ENCODE measurements at places on chromosomes 7 and 10.

DNA sequence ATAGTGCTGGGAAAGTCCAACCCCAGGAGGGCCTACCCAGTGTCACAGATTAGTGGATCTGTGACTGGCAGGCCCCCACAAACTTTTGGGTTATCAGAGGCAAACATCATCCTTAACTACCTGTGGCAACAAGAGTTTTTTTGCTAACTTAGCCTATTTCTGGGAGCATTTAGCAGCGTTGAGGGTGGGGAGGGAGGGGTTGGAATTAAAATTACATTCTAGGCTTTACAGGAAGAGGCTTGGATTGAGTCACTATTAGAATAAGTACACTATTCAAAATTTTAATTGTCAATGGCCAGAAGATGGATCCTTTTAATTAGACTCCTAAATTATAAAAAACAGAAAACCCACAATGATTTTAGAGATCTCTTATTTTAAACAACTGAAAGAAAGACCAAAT, 267.9 kb upstream of the NPSR1 start:
- no peak for DNase-seq

DNA sequence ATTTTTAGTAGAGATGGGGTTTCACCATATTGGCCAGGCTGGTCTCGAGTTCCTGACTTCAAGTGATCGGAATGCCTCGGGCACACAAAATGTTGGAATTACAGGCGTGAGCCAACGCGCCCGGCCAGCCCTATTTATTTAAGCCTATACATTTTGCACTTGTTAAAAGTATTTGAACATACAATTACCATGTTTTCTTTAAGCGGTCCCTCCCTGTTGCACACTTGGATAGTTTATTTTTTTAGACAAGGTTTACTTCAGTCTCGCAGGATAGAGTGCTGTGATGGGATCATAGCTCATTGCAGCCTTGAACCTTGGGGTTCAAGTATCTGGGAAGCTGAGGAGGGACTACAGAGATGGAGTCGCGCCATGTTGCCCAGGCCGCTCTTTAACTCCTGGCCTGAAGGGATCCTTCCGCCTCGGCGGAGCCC, 35.7 kb upstream of the SRRM3 start:
- no peak for DNase-seq

DNA sequence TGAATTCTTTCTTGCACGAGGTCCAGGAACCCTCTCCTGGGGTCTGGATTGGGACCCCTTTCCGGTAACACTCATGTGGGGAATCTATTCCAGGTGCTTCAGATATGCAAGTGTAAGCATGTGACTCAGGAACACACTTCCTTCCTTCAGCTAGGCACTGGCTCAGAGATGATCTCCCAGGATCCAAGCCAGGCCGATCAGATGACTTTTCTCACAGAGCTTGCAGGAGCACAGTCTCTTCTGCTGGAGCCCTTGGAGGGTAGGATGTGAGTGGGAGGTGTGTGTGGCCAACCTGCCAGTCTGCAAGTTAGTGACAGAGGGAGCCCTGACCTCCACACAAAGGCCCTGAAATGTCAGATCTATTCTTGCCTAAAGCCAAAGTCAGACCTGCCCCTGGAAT, 108.3 kb downstream of the CPXM2 start:
- DNase-seq = no peak

DNA sequence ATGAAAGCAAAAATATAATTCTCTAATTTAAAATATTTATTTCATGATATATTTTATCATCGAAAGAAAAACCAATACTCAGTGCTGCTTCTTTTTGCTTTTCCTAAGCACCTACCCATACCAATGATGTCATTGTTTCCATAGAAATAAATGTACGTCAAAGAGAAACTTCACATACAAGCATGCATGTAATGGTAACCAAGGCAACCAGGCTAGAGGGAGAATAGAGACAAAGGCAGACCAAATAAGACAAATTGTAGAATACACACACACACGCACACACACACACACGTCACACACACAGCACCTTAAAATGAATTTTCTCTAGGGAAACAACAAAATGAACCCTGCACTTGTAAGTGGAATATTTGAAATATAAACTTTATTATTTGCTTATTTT, 75.5 kb downstream of the MACC1 start:
- DNase-seq = peak; percentile 12

GRCh38 chr10:103479135-103479534, at the start of gene CALHM3:
Gene CALHM3, minus strand, starts transcription at chr10:103479240. Its CDS starts 208 bp downstream, at chr10:103479032.
- DNase-seq = peak; percentile 22

DNA sequence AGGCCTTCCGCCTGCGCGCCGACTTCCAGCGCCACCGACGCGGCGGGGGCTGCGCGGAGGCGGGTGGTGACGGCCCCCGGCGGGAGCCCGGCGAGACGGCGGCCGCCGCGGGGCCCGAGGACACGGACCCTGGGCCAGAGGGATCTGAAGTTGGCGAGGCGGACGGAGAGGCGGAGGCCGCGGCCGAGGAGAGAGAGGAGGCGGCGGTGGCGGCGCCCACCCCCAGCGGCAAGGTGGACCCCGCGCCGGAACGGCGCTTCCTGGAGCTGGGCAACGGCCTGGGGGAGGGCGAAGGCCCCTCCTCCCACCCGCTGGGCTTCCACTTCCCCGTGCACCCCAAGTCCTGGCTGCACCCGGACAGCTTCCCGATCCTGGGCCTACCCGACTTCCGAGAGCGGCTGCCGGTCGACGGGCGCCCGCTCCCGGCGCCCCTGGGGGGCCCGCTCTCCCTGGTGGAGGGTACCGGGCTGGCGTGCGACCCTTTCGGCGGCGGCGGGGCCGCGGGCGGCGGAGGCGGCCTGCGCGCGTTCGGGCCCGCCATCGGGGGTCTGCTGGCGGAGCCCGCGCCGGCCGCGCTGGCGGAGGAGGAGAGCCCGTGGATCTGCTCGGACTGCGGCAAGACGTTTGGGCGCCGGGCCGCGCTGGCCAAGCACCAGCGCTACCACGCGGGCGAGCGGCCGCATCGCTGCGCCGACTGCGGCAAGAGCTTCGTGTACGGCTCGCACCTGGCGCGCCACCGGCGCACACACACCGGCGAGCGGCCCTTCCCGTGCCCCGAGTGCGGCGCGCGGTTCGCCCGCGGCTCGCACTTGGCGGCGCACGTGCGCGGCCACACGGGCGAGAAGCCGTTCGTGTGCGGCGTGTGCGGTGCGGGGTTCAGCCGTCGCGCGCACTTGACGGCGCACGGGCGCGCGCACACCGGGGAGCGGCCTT, 16.2 kb downstream of the ZNF316 start:
- no peak for DNase-seq

GRCh38 chr7:132441935-132442334, 134.3 kb downstream of the PLXNA4 start:
- DNase-seq = no peak

DNA sequence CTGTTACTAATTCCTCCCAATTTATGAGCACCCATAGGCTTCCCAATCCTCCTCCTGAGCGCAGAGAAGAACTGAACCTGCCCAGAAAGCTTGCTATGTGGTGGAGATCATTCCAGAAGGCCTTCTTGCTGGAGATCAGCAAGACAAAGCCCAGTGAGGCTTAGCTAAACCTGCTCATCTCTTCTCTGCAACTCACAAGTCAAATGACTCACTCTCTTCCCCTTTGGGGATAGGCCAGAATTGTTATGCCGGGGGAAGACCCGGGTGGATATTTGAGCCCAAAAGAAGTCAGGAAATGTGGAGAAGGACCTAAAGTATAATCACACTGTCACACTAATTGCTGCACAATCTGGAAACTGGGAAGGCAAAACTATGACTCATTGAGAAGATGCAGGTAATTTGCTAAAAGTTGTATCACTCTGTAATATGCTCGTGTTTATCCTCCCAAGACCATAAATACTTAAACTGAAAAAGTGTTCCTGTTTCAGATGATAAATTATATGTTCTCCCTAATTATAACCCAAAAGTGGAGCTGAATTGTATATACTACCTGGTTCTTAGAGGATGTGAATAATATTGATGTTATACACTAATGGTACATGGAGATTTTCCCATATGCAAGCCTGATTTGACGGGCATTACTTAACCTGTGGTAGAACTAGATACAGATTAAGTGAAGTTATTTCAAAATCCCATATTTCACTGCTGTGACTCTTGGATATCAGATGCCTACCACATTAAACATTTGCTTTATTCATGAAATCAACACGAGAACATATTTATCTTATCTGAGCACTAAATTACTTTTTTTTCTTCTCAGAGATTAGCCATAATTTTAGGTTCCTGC, 6.4 kb downstream of the NEBL start:
- DNase-seq = peak; percentile 46

- DNase-seq = peak; percentile 12
These were observed 155.9 kb downstream of the CDK14 start for GRCh38 chr7:90752051-90752450.

GRCh38 chr10:50526185-50526584, 97.6 kb downstream of the SGMS1 start:
- DNase-seq = no peak

DNA sequence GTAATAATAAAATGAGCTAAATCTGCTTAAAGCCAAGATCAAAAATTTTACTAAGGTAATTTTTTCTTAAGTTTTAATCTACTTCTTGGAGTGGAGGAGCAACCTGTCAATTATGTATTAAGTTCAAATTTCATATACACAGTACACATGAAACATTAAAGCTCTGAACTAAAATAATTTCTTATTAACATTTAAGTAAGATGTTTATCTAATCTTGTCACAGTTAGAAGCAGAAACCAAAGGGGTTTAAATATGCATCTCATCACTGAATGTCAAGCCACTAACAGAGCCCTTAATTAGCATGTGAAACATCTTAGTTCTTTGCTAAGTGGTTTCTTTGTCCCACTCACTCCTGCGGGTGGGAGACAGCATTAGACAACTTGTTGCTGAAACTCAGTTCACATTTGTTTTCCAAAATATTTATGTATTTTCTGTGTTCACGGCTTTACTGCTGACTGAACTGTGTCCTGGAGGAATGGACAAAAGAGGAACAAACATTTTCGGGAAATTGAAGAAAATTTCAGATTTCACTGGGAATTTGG, 130.9 kb upstream of the MBL2 start:
- DNase-seq = no peak

GRCh38 chr7:156764016-156764669, 123.6 kb downstream of the RNF32 start:
- peak; percentile 74 for DNase-seq

DNA sequence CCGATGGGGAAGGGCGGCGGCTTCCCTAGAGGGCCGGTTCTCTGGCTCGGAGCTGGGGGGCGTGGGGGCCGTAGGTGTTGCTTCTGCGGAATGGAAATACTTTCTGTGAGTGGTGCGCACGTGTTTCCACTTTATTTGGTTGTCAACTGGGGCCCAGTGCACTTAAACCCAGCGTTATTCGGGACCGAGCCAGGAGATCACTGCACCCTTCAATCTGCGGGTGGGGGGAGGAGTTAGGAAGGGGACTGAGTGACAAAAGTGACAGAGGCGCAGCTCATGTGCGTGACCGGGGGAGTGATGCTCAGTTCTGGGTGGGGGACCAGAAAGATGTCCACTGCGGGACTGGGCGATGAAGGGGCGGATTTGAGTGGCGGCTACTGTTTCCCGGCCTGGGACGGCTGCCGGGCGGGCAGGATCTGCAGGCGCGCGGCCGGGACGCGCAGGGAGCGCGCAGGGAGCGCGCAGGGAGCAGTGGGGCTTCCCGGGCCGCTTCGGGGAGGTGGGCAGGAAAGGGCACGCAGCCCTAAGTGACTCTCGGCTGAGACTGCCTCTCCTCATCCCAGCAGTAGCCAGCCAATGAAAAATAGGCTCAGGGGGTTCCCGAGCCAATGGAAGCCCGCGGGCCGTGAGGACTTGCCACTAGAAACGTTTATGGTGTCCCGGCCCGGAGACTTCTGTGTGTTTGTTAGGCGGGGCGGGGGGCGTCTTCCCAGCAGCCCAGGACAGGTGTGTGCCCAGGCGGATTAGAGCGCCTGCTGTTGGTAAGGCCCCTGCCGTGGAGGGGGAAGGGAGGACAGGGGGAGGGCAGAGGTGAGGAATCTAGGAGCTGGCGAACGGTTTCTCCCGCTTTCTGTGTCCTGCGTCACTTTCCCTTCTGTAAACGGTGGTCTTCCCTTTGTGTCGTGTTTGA, 54.3 kb upstream of the KDM7A start:
- DNase-seq = peak; percentile 80

DNA sequence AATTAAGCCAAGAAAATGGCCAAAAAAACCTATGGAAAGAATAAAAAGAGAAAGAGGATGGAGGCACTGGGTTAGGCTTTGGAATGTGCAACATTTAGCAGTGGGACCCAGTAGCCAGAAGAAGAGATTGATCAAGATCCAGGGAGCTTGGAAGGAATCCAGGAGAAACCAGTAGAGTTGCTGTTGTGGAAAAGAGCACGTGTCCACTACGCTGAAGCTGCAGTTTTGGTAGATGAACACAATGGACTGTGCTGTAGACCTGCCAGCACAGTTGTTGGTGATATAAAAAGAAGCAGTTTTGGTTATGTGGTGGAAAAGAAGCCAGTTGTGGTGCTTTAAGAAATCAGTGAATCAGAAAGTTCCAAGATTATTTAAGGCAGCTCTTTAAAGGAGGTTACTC, 802.2 kb upstream of the POM121L12 start:
- no peak for DNase-seq

DNA sequence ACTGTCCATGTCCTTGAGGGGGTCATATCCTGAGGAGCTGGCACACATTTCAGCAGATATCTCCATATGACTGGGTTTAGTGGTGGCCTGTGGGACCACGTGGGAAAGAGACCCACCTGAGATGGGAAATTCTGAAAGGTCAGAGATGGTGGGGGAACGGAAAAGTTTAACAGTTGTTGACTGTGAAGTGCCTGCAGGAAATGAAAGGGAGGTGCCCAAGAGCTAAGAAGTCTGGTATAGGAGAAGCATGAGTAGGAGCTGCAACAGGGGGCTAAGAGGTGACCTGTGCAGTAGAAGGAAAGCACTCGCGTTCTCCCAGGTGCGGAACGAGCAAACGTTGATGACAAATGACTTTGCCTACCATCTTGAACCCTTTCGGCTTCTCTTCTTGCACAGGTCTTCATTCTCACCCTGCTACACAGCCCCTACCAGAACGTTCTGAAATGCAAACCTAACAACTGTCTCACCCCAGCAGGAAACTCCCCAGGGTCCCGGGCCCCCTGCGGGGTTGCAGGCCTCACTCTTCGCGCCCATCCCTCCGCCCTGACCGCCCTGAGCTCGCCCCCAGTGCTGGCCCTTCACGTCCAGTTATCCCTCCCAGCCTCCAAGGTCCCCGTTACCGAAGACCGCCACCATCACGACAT, 9.8 kb upstream of the FXYD4 start:
- no peak for DNase-seq

GRCh38 chr10:132506711-132507408, 30.7 kb upstream of the INPP5A start:
- DNase-seq = peak; percentile 76

- peak; percentile 24 for DNase-seq
These were observed 14.7 kb downstream of the WDR37 start for GRCh38 chr10:1070919-1071318.

GRCh38 chr10:75407224-75407712, 5.7 kb upstream of the ZNF503 start:
- no peak for DNase-seq

DNA sequence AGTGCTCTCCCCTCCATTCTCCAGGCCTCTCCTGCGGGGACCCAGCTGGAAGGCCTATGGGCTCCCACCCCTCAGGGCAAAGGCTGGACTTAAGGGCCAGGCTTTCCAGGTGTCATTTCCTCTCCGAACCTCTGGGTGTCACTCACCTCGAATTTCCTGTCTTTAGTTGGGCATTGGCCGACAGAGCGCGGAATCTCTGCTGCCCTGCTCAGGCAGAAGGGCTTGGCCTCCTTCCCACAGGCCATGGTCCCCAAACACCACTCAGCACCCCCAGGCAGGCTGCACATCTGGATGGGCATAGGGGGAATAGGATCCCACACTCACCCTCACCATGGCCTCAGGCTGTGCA, 212.9 kb downstream of the CCSER2 start:
- DNase-seq = no peak
